Aortic smooth muscle cell (primary cell): ENCODE measurements at places on chromosomes 5 and 9. TPM values are rescaled to one million over a fixed set of nuclear protein-coding genes. Genes with fewer than 3 reads are reported as not detected.

Gene AGXT2
- not detected in 2 replicates for total RNA-seq

Gene HTR1A
- total RNA-seq, result not detected in 2 replicates

Gene TGFBI
- total RNA-seq, result 483 and 730 TPM in 2 replicates

Gene NR4A3
- total RNA-seq, result 2.4 and 3.6 TPM in 2 replicates

Gene FOXD4L6
- total RNA-seq, result 0.06 TPM in 1 of 2 replicates, not detected in the other

Gene DENND4C
- 69.9 and 73.1 TPM in 2 replicates for total RNA-seq

Gene CYSRT1
- 0.87 and 1.2 TPM in 2 replicates for total RNA-seq

Gene SPATA31D4
- not detected in 2 replicates for total RNA-seq

Gene DAB2IP
- 25.6 and 36.7 TPM in 2 replicates for total RNA-seq

Gene SLC36A2
- total RNA-seq, result not detected in 2 replicates

Gene TLX3
- total RNA-seq, result not detected in 2 replicates

Gene FAM151B
- 8.5 and 9.8 TPM in 2 replicates for total RNA-seq

Gene FAM169A
- total RNA-seq, result 0.19 and 0.40 TPM in 2 replicates

Gene STK10
- total RNA-seq, result 12.3 and 12.8 TPM in 2 replicates

Gene COL5A1
- total RNA-seq, result 74.9 and 124 TPM in 2 replicates

Gene TMEM38B
- total RNA-seq, result 10.9 and 11.1 TPM in 2 replicates

Gene PDCD1LG2
- 13.0 and 17.8 TPM in 2 replicates for total RNA-seq

Gene SNCB
- total RNA-seq, result 0.12 and 0.13 TPM in 2 replicates

Gene WDR41
- total RNA-seq, result 140 and 153 TPM in 2 replicates

Gene ERCC6L2
- total RNA-seq, result 88.5 and 89.3 TPM in 2 replicates

Gene TRAF2
- total RNA-seq, result 6.6 and 11.6 TPM in 2 replicates

Gene ZNF454
- total RNA-seq, result 1.1 and 1.6 TPM in 2 replicates

Gene BHMT2
- 4.1 and 6.1 TPM in 2 replicates for total RNA-seq

Gene GABBR2
- 0.12 and 0.13 TPM in 2 replicates for total RNA-seq

Gene RNF183
- total RNA-seq, result not detected in 2 replicates

Gene HMGCR
- total RNA-seq, result 86.5 and 92.3 TPM in 2 replicates

Gene TCF7
- 1.2 and 2.8 TPM in 2 replicates for total RNA-seq

Gene GPR150
- 0.06 and 0.13 TPM in 2 replicates for total RNA-seq

Gene THBS4
- 0.56 and 1.3 TPM in 2 replicates for total RNA-seq

Gene SV2C
- under 0.01 TPM in 1 of 2 replicates, not detected in the other for total RNA-seq

Gene SLC4A9
- total RNA-seq, result not detected in 2 replicates

Gene ADAMTS19
- 0.26 and 0.56 TPM in 2 replicates for total RNA-seq

Gene LHX2
- total RNA-seq, result not detected in 2 replicates

Gene PLAC8L1
- 0.25 and 0.40 TPM in 2 replicates for total RNA-seq

Gene GARIN3
- not detected in 2 replicates for total RNA-seq

Gene SPATA31E1
- not detected in 2 replicates for total RNA-seq

Gene SPINK4
- total RNA-seq, result not detected in 2 replicates

Gene PKD2L2
- not detected in 2 replicates for total RNA-seq

Gene PSAT1
- 6.3 and 8.7 TPM in 2 replicates for total RNA-seq

Gene TNC
- total RNA-seq, result 20.6 and 48.6 TPM in 2 replicates

Gene BAAT
- total RNA-seq, result not detected in 2 replicates

Gene NDUFB6
- total RNA-seq, result 58.5 and 64.1 TPM in 2 replicates

Gene LNPEP
- 39.4 and 41.1 TPM in 2 replicates for total RNA-seq

Gene TMEM171
- total RNA-seq, result 1.2 and 3.6 TPM in 2 replicates

Gene LECT2
- not detected in 2 replicates for total RNA-seq

Gene CCDC187
- total RNA-seq, result under 0.01 TPM in 2 replicates

Gene TRAF1
- total RNA-seq, result 11.9 and 56.1 TPM in 2 replicates

Gene SQSTM1
- 620 and 903 TPM in 2 replicates for total RNA-seq

Gene ZFYVE16
- total RNA-seq, result 21.4 and 23.4 TPM in 2 replicates

Gene FREM1
- 0.13 and 0.56 TPM in 2 replicates for total RNA-seq

Gene YIPF5
- total RNA-seq, result 93.4 and 117 TPM in 2 replicates

Gene ZNF883
- total RNA-seq, result 0.99 and 1.7 TPM in 2 replicates

Gene SH3RF2
- 1.8 and 2.3 TPM in 2 replicates for total RNA-seq
